ENCODE measurements at places on chromosomes 12 and 14.

DNA sequence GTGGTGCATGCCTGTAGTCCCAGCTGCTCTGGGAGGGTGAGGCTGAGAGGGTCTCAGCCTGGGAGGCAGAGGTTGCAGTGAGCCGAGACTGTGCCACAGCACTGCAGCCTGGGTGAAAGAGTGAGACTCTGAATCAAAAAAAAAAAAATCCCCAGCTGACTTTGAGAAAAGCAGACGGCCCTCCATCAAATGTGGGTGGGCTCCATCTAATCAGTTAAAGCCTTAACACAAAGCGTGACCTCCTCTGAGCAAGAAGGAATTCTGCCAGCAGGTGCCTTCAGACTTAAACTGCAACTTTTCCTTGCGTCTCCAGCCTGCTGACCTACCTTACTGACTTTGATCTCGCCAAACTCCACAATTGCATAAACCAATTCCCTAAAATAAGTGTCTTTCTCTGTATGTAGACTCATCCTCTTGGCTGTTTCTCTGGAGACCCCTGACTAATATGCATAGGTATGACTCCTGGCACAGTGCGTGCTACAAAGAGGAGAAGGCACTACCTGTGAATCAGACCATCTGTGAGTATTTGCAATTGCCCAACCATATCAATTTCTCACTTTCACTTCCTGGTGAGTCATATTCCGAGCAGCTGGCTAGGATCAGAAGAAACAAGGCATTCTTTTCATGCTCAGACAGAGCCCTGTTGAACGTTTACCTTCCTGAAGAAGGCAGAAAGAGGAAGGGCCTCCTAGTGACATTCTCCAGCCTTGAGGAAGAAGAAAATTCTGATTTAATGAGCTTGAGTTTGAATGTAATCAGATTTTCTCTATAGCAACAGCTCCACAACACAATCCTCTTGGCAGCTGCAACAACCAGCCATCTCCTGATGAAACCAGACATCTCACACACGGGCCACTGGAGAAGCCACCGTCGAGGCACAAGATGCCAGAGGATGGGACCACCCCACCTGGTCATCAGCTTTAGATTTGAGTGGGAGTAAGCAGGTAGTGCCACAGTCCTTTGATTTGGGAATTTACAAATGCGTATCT, 54.3 kb downstream of the CLMN start:
- H3K4me3 ChIP-seq: no peak overlapping the region
- H3K4me1 ChIP-seq: peaks cover 23% of the 10 kb centered on the region
- DNase-seq: no peak
- peak overlapping the region; percentile 86 for H3K27ac ChIP-seq

GRCh38 chr12:92444763-92445162, 258.0 kb upstream of the PLEKHG7 start:
- DNase-seq: no peak
- no peaks in the 10 kb centered on the region for H3K4me1 ChIP-seq
- no peak overlapping the region for H3K4me3 ChIP-seq

DNA sequence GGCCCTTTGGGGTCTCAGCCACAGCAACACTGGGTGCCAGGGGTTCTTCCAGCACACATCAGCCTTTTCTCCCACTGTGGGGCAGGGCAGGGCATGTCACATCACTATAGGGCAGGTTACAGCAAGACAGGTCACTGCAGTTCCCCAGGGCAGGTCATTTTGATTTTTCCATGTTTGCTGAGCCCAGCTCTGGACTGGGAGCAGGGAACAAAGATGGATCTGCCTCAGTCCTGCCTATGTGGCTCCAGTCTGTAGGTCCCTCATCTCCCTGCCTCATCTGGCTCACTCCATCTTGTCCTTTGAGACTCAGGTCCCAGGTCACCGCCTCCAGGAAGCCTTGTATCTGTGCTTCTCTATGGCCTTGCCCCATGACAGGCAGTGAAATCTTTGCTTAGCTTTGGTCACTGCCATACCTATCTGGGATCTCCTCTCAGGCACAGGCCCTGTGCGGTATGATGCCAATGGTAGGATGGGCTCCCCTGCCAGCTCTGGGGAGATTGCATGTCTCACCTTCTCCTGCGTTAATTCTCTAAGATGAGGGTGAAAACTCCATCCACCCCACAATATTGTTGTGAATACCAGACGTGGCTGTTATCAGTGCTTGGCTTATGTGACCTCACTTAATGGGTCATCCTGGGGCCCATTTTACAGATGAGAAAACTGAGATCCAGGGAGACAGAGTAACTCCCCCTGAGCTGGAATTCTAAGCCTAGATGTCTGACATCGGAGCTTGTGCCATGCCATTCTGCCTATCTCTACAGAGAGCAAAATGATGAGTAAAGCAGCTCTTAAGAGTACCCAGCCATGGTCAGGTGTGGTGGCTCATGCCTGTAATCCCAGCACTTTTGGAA, 1.5 kb downstream of the SERPINA6 start:
- peaks cover 2% of the 10 kb centered on the region for H3K4me1 ChIP-seq
- no peaks in the 10 kb centered on the region for H3K36me3 ChIP-seq
- DNase-seq: peak; percentile 49
- H3K27ac ChIP-seq: peak overlapping the region; percentile 97

DNA sequence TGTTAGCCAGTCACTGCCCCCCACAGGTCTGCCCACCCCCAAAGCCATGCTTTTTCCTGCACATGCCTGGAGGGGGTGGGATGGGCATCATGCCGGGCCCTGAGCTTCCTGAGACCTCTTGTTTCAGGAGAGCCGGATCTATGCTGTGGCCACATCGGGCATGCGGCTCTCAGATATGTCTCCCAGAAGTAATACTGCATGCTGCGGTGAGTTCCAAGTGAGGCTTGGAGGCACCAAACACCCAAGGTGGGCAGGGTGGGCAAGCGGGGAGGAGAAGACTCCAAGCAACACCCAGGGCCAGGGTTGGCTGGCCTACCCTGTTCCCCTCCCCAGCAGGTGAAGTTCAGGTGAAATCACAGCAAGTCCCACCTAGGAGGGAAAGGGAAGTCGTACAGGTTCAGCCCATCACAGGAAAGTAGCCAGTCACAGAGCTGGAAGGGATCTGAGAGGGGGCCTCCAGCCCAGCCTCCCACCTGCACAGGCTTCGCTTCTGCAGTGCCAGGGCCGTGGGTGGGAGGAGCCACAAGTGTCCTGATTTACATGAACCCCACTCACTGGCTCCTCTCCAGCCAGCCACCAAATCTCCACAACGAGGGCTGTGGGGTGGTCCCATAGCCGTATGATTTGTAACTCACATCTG, 30.9 kb downstream of the PIGH start:
- H3K27ac ChIP-seq: no peak overlapping the region
- H3K4me1 ChIP-seq: no peaks in the 10 kb centered on the region
- no peak overlapping the region for H3K4me3 ChIP-seq

GRCh38 chr12:48993787-48994186, 5.4 kb downstream of the DDN start:
- no peaks in the 10 kb centered on the region for H3K36me3 ChIP-seq
- peaks cover 26% of the 10 kb centered on the region for H3K4me1 ChIP-seq
- DNase-seq: no peak
- peaks cover 6% of the 10 kb centered on the region for H3K27me3 ChIP-seq

DNA sequence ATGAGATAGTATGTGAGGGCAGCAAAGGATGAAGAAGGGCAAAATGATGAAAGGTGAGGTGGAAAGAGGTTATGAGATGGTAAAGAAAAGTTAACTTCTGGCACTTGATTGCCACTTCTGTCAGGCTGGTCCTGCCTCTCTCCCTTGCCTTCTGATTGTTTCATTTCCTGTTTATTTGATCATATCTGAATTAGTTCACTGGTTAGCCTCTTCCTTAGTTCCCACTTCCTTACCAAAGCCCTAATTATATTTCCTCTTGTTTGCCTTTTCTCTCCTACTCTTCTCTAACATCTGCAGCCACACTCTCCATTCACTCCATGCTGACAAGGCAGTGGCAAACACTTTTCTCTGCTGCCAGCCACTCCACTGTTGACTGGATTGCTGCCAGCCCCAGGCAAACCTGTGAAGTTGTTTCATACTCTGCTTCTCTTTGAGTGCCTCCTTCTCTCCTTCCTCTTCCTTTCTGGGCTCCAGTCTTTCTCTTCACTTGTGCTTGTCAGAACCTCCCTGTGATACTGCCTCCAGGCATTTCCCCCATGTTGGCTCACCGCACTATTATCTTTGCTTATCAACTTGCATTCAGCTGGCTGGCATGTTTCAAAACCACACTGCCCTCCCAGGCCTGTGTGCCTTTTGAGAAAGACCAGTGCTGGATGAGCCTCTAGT, 8.1 kb downstream of the PNP start:
- H3K4me3 ChIP-seq: no peak overlapping the region
- no peak for DNase-seq
- no peak overlapping the region for H3K27ac ChIP-seq
- no peaks in the 10 kb centered on the region for H3K27me3 ChIP-seq
- peaks cover 24% of the 10 kb centered on the region for H3K4me1 ChIP-seq

GRCh38 chr14:71062581-71063303, 155.5 kb downstream of the PCNX1 start:
- H3K27me3 ChIP-seq: no peaks in the 10 kb centered on the region
- H3K36me3 ChIP-seq: peaks cover 24% of the 10 kb centered on the region
- H3K4me3 ChIP-seq: no peak overlapping the region

DNA sequence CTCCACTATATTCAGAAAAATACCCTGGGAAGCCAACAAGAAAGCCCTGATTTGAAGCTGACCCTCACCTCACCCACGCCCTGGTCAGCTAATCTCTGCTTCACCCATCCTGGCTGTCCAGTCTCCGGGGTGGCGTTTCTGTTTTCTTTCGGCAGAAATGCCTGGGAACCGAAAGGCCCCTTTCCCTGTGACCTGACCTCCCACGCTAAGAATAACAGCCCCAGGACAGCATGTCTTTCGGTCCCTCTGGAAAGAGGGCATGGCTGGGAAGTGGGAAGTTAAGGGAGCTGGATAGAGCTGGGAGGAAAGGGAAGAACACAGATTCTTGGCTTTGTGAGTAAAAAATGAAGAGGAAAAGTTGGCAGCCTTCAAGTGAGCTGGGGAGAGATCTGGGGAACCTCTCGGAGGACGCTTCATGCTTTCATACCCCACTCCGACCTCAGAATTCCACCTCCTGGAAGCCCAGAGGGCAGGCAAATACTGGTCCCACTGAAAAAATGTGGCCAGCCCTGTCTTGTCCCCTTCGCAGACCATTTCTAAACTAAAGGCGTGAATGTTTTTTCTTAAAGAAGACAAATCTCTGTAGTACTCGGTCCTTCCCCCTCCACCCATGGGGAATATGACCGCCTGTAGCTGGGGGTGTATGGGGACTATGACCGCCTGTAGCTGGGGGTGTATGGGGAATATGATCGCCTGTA, 163.0 kb upstream of the FKBP4 start:
- no peaks in the 10 kb centered on the region for H3K36me3 ChIP-seq
- no peak overlapping the region for H3K27ac ChIP-seq
- H3K27me3 ChIP-seq: no peaks in the 10 kb centered on the region
- H3K4me3 ChIP-seq: no peak overlapping the region
- DNase-seq: no peak

DNA sequence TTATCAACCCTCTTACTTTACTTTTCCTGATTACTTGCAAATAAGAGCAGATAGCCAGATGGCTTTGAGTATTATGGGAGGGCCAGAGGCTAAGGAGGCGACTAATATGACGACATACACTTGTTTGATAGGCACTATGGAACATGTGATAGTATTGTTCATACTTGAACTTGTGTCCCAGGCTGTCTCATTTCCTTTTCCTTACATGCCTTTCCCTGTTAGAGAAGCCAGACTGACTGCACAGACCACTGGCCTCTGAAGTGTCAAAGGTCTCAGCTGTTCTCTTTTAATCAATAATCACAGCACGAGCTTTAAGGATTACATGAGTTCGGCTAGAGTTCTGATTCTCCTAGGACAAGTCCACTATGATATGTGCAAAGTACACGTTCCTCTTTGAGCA, 326.0 kb downstream of the PRKD1 start:
- H3K4me1 ChIP-seq: no peaks in the 10 kb centered on the region
- H3K4me3 ChIP-seq: no peak overlapping the region
- H3K36me3 ChIP-seq: no peaks in the 10 kb centered on the region
- no peak overlapping the region for H3K27ac ChIP-seq
- no peak for DNase-seq

- peaks cover 6% of the 10 kb centered on the region for H3K4me1 ChIP-seq
- no peak overlapping the region for H3K27ac ChIP-seq
- no peaks in the 10 kb centered on the region for H3K27me3 ChIP-seq
- H3K36me3 ChIP-seq: no peaks in the 10 kb centered on the region
- DNase-seq: no peak
Observed at GRCh38 chr12:2769866-2770533, 24.8 kb upstream of the FKBP4 start.

- H3K4me3 ChIP-seq: no peak overlapping the region
- DNase-seq: no peak
- no peaks in the 10 kb centered on the region for H3K27me3 ChIP-seq
- H3K27ac ChIP-seq: no peak overlapping the region
- no peaks in the 10 kb centered on the region for H3K36me3 ChIP-seq
- peaks cover 27% of the 10 kb centered on the region for H3K4me1 ChIP-seq
Observed at GRCh38 chr14:105087963-105088811, 23.0 kb upstream of the GPR132 start.

GRCh38 chr14:92287987-92288386, 35.0 kb upstream of the SLC24A4 start:
- no peak for DNase-seq

- H3K4me1 ChIP-seq: no peaks in the 10 kb centered on the region
- H3K36me3 ChIP-seq: no peaks in the 10 kb centered on the region
- no peaks in the 10 kb centered on the region for H3K27me3 ChIP-seq
- no peak overlapping the region for H3K4me3 ChIP-seq
- no peak overlapping the region for H3K27ac ChIP-seq
- no peak for DNase-seq
Observed at GRCh38 chr14:72645706-72646105, 248.2 kb downstream of the DPF3 start.

DNA sequence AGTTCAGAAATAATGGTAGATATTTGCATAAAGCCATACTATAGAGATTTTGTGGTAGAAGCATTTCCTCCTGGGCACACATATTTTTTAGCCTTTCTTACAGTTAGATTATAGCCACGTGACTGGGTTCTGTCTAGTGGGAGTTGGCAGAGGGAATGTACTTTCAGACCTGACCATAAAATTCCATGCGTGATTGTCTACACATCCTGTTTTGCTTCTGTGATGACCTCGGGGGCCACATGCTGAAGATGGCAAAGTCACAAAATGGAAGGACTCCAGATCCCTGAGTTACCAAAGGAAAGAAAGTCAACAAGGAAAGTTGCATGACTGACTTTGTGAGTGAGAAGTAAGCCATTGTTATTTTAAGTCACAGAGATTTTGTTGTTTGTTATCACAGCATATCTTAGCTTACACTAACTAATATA, 14.6 kb upstream of the MIA2 start:
- no peak for DNase-seq
- H3K27ac ChIP-seq: no peak overlapping the region
- H3K4me1 ChIP-seq: no peaks in the 10 kb centered on the region

DNA sequence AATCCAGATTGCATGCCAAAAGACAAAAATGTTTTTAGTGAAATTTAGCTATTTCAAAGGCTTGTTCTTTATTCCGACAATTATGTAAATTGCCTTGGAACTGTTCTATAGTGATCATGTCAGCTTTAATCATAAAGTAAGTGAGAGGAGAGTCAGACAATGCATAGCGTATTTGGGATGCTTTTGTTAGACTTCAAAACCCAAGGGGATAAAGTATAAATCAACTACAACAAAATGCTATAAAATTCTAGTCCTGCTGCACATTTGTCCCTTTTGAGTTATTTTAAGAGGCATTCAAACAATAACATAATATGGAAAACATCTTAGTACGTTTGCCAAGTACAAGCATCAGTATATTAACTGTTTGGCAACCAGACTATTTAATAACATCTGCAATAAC, 11.3 kb downstream of the RTRAF start:
- peaks cover 13% of the 10 kb centered on the region for H3K4me1 ChIP-seq
- no peaks in the 10 kb centered on the region for H3K27me3 ChIP-seq
- DNase-seq: no peak
- no peak overlapping the region for H3K4me3 ChIP-seq

- DNase-seq: no peak
- no peak overlapping the region for H3K27ac ChIP-seq
- peaks cover 2% of the 10 kb centered on the region for H3K27me3 ChIP-seq
Observed at GRCh38 chr12:2484141-2484776, 310.5 kb upstream of the FKBP4 start.
